ENCODE measurements at places on chromosomes 5 and 9. TPM values are rescaled to one million over a fixed set of nuclear protein-coding genes. Genes with fewer than 3 reads are reported as not detected.

DNA sequence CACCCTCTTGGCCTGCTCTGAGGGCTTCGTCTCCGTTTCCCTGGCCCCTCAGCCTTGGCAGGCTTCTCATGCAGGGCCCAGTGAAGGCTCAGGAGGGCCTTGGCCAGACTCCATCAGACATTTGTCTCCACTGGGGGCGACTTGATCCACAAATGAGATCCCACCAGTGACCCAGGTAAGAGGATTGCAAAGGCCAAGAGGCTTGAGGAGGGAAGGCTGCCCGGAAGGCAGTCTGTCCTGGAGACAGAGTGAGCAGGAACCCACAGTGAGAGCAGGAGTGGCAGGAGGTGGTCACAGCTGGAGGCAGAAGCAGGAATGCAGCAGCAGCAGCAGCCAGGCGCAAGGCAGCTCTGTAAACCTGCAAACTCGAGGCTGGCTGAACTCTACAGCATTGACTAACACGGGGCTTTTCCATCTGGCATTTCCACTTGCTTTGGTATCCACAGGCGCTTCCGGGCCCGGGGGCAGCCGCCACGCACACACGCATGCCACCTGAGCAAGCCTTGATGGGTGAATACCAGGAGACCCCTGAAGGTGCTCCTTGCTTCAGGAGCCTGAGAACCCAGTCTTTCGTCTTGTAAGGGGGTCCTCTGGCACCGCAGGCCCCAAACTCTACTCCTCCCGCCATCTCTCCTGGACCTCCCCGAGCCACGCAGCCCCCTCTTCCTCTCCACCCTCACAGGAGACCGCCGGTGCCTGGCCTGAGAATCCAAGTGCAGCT lies 14.7 kb downstream of the MGAT1 start:
- DNase-seq: peak; percentile 52
- H3K27me3 ChIP-seq: no peaks in the 10 kb centered on the region
- peaks cover 40% of the 10 kb centered on the region for H3K36me3 ChIP-seq
- H3K4me1 ChIP-seq: peaks cover 16% of the 10 kb centered on the region
- peak overlapping the region; percentile 57 for H3K27ac ChIP-seq
- H3K4me3 ChIP-seq: no peak overlapping the region

DNA sequence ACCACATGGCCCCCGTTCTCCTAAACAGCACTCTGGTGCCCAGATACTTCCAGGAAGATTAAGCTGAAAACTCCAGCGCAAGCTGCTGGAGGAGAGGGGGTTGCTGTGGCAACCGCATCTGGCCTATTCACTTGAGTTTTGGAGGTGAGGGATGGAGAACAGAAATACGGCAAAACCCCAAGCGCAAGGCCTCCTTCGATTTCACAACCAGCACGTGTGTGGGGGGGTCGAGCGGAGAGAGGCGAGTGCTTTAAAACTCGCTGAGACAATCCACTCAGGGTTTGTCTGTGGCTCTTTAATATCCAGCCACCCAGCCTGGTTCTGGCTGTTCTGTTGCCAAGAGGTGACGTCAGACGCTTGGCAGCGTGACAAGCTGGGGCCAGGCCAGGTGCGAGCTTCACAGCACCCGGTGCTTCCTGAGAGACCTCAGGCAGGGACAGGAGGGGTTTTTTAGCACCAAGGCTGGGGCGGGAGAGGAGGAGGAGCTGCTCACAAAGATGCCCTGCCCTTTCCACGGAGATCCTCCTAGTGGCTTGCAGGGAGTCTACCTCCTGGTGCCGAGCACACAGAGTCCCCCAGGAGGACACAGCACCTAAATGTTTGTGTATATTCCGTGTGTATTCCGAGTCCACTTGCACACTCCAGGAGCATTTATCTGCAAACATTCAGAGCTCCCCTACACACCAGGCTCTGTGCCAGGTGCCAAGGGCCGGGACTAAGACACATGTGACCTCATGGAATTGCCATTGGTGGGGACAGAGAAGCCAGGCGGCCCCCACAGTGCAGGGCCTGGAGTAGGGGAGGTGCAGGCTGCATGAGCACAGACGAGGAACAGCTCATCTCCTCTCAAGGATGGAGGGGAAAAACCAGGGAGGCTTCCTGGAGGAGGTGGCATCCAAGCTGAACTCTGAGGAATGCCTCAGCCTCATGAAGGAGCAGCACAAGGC lies 194.6 kb downstream of the OLFM1 start:
- H3K4me1 ChIP-seq: no peaks in the 10 kb centered on the region
- no peaks in the 10 kb centered on the region for H3K36me3 ChIP-seq
- H3K27ac ChIP-seq: no peak overlapping the region
- H3K27me3 ChIP-seq: no peaks in the 10 kb centered on the region
- no peak for DNase-seq

The SV2C gene
- total RNA-seq: not detected

DNA sequence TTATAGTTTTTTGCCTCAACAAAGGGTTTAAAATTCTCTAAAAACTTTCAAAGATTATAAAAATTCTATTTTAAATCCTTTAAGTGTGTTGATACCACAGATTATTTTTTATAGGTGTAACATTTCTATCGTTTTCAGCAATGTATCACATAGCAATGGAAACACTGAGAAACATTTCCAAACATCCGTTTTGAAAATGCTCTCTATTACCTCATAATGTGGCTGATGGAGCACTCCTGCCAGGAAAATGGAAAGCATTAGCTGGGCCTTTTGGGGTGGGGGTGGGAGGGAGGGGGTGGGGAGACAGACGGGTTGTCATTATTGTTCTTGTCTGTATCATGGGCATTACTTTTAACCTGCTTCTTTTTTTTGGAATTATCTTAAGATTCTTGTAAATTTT lies 516.5 kb downstream of the ACTL7B start:
- H3K4me1 ChIP-seq: no peaks in the 10 kb centered on the region
- no peak overlapping the region for H3K27ac ChIP-seq
- no peaks in the 10 kb centered on the region for H3K27me3 ChIP-seq
- no peak for DNase-seq
- H3K36me3 ChIP-seq: no peaks in the 10 kb centered on the region

The IFNE gene
- not detected for total RNA-seq

- H3K4me3 ChIP-seq: no peak overlapping the region
- no peak overlapping the region for H3K27ac ChIP-seq
- H3K27me3 ChIP-seq: no peaks in the 10 kb centered on the region
- DNase-seq: no peak
- peaks cover 6% of the 10 kb centered on the region for H3K36me3 ChIP-seq
These were observed 117.9 kb downstream of the ZSWIM6 start for GRCh38 chr5:61449804-61450492.

DNA sequence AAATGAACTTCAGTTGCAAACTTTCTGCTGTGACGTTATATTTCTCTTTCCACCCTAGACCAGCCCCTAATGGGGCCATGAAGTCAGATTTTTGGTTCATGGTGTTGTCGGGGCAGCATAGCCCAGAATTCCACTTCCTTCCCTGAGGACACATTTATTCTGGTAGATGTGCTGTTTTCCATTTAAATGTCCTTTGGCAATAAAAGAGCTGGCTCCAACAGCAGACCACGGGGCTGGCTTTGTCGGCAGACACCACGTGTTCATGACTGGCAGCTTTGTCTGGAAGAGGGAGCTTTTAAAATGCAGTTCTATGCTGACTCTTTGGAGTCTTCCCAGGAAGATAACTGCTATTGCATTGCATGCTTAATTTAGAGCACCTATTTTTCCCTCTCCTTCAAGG lies 17.6 kb upstream of the LCP2 start:
- no peak overlapping the region for H3K4me3 ChIP-seq
- no peak for DNase-seq
- H3K27ac ChIP-seq: no peak overlapping the region
- peaks cover 49% of the 10 kb centered on the region for H3K4me1 ChIP-seq

The LVRN gene
- not detected for total RNA-seq

DNA sequence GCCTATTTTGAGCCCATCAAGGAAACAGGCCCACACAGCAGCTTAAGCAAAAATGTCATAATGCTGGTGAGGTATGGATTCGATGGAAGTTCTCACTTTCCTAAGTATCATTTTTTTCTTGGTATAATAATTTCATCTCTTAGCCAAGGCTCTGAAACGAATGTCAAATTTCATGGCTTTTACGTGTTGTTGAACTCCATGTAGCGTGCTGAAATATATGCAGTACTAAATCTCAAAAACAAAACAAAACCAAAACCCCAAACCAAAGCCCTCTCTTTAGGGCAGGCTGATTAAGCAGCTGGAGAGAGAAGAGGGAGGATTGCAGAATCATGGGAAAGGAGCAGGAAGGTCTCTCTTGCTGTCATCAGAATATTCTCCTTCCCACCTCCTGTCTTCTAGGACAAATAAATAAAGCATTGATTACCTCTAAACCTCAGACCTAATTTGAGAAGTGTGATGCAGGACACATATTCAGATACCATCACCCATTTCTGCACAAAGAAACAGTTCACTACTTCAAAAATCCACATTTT lies 58.3 kb downstream of the TMEM174 start:
- no peak for DNase-seq
- no peaks in the 10 kb centered on the region for H3K36me3 ChIP-seq
- H3K27ac ChIP-seq: no peak overlapping the region

The B4GALT7 gene
- 26.5 TPM for total RNA-seq

DNA sequence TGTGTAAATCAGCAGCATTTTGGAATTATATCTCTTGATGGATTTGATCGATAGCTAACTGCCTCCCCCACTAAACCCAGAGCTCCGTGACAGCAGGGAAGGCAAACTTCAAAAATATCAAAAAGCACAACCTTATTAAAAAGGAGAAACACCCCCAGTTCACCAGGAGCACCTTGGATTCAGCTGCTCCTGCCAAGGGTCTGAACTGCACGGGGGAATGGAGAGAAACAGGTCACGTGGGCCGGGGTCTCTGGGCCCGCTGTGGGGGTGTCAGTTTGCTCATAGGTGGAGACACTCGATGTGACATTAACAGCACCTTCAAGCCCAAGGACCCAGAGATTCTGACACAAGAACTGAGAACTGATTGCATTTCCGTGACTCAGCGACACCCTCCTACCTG lies 1.1 kb upstream of the SLC34A1 start:
- no peak overlapping the region for H3K27ac ChIP-seq
- peaks cover 17% of the 10 kb centered on the region for H3K4me1 ChIP-seq
- H3K4me3 ChIP-seq: no peak overlapping the region
- peaks cover 2% of the 10 kb centered on the region for H3K27me3 ChIP-seq
- DNase-seq: no peak

DNA sequence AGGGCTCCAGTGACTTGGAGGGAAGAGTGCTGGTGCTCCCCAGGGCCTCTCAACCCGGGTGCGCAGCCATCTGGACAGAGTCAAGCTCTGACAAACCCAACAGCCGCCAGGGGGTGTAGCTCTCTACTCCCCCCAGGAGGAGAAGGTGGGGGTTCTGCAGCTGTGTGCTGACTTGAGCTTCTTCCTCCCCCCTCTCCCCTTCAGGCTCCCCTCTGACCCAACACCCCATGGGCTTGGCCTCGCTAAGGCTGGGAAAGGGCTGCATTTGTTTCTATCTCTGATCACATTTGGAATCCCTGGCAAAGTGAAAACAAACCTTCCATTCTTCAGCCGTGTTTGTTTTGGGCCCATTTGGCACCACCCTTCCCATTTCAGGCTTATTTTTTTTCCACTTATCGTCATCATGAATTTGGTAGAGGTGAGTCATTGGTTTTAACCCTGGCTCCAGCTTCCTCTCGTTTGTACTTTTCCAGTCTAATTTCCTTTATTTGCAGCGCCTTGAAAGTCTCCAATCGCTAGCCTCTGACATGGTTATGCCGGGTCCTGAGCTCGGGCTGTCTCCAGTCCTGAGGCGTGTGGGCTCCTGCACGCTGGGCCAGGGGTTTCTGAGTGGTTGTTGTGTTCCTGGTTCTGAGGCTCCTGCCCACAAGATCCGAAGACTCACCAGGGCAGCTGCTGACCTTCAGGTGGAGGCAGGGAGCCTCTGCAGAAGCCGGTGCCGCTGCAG lies 36.1 kb downstream of the DAP start:
- H3K36me3 ChIP-seq: peaks cover 25% of the 10 kb centered on the region
- no peak overlapping the region for H3K4me3 ChIP-seq

The CFAP77 gene
- total RNA-seq: not detected

DNA sequence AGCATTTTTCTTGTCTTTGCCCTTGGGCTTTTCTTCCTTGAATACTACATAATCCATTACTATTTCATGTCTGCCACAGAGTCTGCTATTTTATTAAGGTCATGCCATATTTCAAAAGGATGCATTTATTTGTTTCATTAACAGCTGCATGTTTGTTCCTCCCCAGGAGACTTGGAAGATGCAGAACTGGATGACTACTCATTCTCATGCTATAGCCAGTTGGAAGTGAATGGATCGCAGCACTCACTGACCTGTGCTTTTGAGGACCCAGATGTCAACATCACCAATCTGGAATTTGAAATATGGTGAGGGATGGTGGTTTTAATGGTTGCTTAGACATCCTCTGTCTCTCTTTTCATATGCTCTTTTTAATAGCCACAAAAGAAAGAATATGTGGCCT lies 4.0 kb downstream of the IL7R start:
- no peaks in the 10 kb centered on the region for H3K27me3 ChIP-seq
- peaks cover 76% of the 10 kb centered on the region for H3K4me1 ChIP-seq
- H3K4me3 ChIP-seq: peak overlapping the region; percentile 87
- DNase-seq: peak; percentile 49
- peak overlapping the region; percentile 88 for H3K27ac ChIP-seq

DNA sequence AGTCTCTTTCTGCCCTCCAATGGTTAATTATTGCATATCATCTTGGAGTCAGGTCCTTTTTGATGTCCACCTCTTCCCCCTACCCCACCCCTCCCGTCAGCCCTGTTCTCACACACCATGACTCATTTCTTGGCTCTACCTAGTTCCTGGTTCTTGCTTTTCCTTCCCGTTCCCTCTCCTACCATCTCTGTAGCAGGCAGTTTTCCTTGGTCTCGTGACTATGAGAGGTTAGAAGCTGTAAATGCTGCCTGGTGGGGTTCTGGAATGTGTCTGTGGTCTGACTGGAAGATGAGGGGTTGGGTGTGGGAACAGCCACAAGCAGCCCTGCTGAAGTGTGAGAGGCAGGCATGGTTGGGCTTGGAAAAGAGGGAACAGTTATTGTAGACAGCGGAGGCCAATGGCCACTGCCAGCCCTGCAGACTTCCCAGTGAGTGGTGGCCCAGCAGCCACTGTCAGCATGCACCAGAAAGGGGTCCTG lies 18.2 kb downstream of the SLC22A5 start:
- peaks cover 3% of the 10 kb centered on the region for H3K36me3 ChIP-seq
- H3K4me1 ChIP-seq: peaks cover 57% of the 10 kb centered on the region
- DNase-seq: no peak
- H3K27me3 ChIP-seq: no peaks in the 10 kb centered on the region
- H3K27ac ChIP-seq: peak overlapping the region; percentile 52

GRCh38 chr9:32414856-32415255 lies 30.4 kb downstream of the ACO1 start:
- H3K36me3 ChIP-seq: peaks cover 14% of the 10 kb centered on the region
- no peak overlapping the region for H3K27ac ChIP-seq
- H3K27me3 ChIP-seq: no peaks in the 10 kb centered on the region
- H3K4me1 ChIP-seq: no peaks in the 10 kb centered on the region
- no peak for DNase-seq

GRCh38 chr9:3058409-3058808 lies 214.5 kb upstream of the PUM3 start:
- H3K4me3 ChIP-seq: no peak overlapping the region
- H3K4me1 ChIP-seq: no peaks in the 10 kb centered on the region
- no peak overlapping the region for H3K27ac ChIP-seq
- no peak for DNase-seq

The ANKRD34B gene
- total RNA-seq: not detected

GRCh38 chr5:160773646-160774410 lies 78.2 kb downstream of the ATP10B start:
- H3K27ac ChIP-seq: no peak overlapping the region
- H3K4me1 ChIP-seq: no peaks in the 10 kb centered on the region
- H3K36me3 ChIP-seq: no peaks in the 10 kb centered on the region
- DNase-seq: no peak
- H3K4me3 ChIP-seq: no peak overlapping the region

The RNF180 gene
- total RNA-seq: not detected

The LHX3 gene
- not detected for total RNA-seq

The MXD3 gene
- total RNA-seq: 11.7 TPM

The SPATA31C1 gene
- not detected for total RNA-seq

Data from activated CD4-positive, alpha-beta T cell treated with anti-CD3 and anti-CD28 coated beads, Interleukin-2, amount 10 ng/mL, durations not matched to agents 24 days and 14 days (primary cell).